ENCODE measurements at places on chromosomes 11 and 22.

DNA sequence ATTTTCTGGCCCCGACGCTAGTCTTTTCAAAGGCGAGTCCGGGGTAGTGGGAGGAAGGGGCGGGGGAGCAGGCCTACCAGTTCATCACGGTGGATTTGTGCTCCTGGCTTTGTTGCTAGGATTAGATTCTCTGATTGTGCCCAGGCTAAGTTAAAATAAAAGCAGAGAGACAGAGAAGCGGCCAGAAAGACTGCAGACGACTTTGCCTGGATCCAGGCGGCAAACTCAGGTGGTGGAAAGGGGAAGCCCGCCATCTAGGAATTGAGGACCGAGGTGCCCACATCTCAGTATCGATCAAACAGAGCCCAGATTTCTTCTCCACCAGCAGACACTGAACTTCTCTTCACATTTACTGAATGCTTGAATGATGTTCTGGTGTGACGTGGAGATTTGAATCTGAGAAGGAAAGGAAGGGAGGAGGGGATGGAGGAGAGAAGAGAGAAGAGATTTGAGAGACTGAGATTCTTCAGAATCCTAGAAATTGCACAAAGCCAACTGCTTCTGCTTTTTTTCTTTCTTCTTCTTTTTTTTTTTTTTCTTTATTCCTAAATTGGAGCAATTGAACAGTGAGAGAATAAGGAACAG, 2.7 kb downstream of the FAT3 start:
- DNase-seq: no peak

- no peak for DNase-seq
These were observed 43.9 kb upstream of the DLAT start for GRCh38 chr11:111981270-111981669.

DNA sequence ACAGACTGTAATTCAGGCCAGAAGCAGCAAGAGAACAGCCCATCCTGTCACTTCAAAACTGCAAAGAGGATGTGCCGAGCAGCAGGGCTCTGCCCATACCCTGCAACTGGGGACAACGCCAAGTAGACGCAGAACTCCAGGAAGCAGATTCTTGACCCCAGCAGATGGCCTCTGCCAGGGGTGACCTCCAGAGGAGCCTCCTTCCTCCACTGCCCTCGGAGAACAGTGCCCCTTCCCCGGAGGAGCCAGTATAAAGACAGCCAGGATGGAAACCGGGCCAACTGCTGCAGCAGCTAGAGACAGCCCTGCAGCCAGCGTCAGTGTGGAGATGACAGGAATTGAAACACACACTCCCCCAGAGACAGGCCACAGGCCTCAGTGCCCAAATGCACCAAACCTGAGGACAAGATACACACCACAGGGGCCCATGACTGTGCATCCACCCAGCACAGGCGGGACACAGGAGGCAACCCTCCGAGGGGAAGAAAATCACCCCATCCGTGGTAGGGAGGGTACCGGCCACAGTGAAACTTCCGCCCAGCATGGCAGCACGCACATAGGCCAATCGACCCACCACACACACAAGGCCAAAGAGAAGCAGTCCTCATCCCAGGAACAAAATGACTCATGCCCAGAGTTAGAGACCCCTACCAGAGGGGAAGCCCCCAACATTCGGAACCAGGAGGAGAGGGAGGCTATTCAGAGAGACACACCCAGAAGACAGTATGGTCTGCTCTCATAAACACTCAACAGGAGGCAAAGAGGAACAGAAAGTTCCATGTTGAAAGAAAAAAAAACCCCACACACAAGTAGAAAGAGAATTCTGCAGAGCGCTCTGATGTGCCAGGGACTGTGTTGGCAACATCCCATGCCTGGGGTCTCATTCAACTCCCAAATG, 5.6 kb downstream of the AHNAK start:
- no peak for DNase-seq

DNA sequence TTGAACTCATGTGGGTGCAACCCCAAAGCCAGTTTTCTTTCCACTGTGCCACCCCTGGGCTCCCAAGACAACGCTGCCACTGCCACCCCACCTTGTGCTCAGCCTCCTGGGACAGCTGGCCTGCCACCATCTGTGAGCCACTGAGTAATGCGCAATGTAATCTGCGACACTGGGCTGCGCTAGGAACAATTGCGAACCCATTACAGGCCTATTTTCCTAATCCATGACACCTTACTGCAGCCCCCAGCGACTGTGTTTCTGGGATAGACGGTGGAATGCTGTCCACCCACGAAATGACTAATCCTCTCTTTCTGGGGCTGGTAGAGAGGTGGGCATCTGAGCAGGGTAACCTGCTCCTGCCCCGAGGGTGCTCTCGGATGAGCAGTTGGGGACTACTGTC, 22.2 kb downstream of the FLRT1 start:
- no peak for DNase-seq

GRCh38 chr11:125036933-125037332, 26.2 kb upstream of the SLC37A2 start:
- DNase-seq: no peak

- no peak for DNase-seq
These were observed 306.8 kb upstream of the DDI1 start for GRCh38 chr11:103729617-103730016.

- no peak for DNase-seq
These were observed 100.7 kb downstream of the MAML2 start for GRCh38 chr11:96242191-96242847.
